ENCODE measurements at places on chromosomes 5 and 9.

DNA sequence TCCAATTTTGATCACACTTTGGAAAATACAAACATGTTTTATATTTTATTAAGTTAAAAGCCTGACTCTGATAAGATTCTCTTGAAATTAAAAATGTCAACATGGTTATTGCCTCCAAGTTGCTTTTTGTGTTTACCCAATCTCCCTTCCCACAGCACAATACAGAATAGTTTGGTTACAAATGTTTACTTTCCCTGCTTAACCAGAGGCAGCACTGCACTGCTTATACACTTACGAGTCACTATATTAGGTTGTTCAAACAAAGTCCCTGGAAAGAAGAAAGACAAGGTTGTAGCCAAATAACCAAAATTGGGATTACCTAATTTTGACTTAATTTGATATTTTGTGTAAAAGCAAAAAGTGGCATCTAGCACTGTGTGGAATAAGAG lies 25.9 kb downstream of the SRFBP1 start:
- DNase-seq, result no peak

DNA sequence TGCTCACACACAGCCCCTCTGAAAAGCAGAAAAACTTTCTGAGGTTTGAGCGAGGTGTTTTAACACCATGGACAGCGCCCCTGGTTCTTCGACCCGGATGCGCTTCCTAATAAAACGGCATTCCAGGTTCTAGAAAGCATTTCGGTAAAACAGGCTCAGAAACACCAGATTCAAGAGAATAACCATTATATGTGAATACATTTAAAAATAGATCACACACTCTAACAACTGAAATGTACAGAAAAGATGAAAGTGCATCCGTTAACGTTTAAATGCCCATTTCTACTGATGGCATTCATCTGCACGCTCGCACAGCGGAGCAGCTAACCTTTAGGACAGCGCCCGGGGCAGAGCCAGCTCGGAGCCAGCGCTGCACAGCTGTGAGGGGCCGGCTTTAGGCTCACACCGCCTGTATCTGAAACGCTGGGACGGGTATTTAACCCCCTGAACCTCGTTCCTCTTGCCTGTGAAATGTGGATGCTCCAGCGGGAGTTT lies 26.3 kb upstream of the TENT4A start:
- no peak for DNase-seq

- no peak for DNase-seq
Observed at GRCh38 chr9:131254626-131255025, 21.7 kb downstream of the FAM78A start.

GRCh38 chr5:164256351-164256750 lies 750.9 kb downstream of the MAT2B start:
- DNase-seq, result no peak

- DNase-seq, result no peak
Observed at GRCh38 chr5:14598225-14598624, 16.6 kb downstream of the OTULINL start.

- no peak for DNase-seq
Observed at GRCh38 chr5:178530526-178530925, 59.7 kb downstream of the COL23A1 start.

Measured in stimulated activated CD4-positive, alpha-beta T cell treated with anti-CD3 and anti-CD28 coated beads, Interleukin-4, amount 100 ng/mL, for 1 hour (primary cell).